ENCODE measurements at places on chromosomes 3 and 15. TPM values are rescaled to one million over a fixed set of nuclear protein-coding genes. Genes with fewer than 3 reads are reported as not detected.

DNA sequence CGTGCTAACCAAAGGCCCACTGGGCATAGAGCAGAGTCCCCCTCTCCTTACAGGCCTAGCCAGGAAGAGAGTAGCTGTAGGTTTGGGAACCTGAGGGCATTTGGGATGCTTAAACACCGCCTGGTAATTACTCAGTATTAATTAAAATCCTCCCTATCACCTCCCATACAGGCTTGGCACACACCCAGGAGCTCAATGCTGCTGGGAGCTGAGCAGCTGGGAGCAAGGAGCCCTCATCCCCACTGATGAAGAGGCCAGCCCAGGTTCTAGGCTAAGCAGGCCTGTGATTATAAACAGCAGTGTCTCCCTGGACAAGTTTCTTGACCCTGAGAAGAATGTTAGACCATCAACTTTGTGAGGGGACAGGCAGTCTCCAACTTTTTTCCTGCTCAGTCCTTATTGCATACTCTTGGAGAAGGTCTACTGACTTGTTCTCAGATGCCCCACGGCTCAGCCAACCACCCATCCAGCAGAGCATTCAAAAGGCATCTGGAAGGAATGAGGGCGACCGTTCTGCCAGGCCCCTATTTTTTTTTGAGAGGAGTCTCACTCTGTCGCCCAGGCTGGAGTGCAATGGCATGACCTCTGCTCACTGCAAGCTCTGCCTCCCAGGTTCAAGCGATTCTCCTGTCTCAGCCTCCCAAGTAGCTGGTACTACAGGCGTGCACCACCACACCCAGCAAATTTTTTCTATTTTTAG lies 1.3 kb upstream of the PRKAR2A start:
- DNase-seq: no peak

DNA sequence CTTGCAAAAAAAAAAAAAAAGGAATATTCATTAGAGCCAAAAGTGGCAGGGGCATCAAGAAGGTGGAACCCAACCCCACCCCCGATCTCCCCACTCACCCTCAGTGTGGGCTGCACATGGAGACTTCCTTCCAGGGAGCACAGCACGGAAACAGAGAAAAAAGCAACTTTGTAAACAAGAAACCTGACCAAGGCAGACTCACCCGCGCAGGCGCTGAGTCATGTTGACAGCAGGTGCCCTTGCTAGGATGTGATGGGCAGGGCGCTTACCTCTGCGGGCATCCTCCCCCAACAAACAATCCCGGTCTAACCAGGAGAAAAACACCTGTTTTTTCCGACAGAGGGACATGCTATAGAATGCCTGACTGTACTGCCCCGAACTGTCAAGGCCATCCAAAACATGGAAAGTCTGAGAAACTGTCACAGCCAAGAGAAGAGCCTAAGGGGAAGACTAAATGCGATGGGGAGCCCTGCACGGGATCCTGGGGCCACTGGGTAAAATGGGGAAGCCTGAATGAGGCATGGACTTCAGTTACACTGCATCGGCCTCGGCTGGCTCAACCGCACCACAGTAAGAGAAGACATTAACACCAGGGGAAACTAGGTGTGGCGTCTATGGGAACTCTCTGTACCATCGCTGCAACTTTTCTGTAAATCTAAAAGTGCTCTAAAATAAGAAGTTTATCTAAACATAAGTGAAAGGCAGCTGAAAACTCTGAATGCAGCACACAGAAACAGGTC lies 66.7 kb upstream of the GATA2 start:
- no peak for DNase-seq

The PLSCR4 gene
- 2.9 TPM for total RNA-seq

- no peak for DNase-seq
These were observed 102.1 kb upstream of the TLE3 start for GRCh38 chr15:70199540-70200410.

GRCh38 chr3:78809966-78810365 lies 957.8 kb downstream of the ROBO1 start:
- DNase-seq: no peak

The NR1I2 gene
- 0.28 TPM for total RNA-seq

DNA sequence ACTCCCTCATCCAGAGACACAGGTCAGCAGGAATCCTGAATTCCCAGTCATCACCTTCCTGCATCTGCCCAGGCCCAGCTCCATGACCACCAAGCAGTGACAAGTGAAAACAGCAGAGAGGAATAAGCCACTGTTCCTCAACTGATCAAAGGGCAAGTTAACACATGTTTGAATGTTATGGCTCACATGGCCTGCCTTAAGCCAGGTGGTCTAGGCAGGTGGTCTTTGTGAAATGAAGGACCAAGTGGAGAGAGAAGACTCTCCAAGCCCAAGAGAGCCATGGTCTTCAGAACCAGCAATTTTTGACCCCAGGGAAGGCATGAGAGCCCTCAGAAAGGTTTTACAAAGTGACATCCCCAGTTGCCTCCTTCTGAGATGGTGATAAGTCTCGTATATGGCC lies 161.8 kb downstream of the EPHB1 start:
- DNase-seq: no peak

GRCh38 chr3:30618526-30618925 lies 12.1 kb downstream of the TGFBR2 start:
- no peak for DNase-seq

DNA sequence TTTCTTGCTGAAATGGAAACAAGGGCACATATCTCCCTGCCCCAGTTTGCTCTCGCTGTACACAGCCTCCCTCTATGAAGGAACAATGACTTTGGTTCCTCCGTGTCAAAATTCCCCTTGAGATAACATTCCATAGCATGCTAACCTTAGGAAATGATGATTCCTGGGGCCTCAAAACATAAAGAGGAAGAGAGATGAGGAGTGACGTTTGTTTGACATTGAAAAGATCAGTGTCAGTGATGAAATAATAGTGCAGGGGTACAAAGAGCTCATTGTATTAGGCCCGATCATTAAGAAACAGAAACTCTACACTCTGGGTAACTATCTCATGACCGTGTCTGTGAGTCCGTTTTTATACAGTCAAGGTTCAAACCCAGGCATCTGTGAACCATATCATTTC lies 55.2 kb downstream of the ARNT2 start:
- DNase-seq: no peak

- no peak for DNase-seq
These were observed 745.9 kb downstream of the ZBBX start for GRCh38 chr3:166634091-166634746.

The CCR5 gene
- total RNA-seq: not detected

DNA sequence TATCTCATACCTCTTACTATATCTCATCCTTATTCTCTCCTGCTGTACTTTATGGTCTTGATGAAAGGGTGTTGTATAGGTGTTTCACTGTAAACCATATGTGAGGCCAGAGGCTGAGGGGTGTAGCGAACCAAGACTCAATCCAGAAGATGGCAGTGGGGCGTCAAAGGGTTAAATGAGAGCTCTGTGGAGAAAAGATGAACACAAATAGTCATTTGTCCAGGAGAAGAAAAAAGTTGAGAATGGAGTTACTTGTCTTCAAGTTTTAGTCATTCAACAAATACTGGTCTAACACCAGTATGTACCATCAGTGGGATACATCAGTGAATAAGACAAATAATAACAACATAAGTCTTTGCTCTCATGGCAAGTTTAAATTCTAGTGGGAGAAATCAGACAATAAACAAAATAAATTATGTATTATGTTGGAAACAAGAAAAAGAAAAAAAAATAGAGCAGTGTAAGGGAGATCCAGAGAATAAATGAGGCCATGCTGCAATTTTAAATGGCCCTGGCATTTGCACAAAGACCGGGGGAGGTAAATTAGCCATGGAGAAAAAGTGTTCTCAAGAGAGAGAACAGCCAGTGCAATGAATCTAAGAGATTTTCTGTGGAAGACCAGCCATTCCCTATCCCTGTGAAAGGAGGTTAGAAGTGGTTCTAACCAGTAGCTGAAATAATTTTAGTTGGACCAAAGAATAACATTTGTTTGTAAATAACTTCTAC lies 77.0 kb upstream of the UMPS start:
- no peak for DNase-seq

DNA sequence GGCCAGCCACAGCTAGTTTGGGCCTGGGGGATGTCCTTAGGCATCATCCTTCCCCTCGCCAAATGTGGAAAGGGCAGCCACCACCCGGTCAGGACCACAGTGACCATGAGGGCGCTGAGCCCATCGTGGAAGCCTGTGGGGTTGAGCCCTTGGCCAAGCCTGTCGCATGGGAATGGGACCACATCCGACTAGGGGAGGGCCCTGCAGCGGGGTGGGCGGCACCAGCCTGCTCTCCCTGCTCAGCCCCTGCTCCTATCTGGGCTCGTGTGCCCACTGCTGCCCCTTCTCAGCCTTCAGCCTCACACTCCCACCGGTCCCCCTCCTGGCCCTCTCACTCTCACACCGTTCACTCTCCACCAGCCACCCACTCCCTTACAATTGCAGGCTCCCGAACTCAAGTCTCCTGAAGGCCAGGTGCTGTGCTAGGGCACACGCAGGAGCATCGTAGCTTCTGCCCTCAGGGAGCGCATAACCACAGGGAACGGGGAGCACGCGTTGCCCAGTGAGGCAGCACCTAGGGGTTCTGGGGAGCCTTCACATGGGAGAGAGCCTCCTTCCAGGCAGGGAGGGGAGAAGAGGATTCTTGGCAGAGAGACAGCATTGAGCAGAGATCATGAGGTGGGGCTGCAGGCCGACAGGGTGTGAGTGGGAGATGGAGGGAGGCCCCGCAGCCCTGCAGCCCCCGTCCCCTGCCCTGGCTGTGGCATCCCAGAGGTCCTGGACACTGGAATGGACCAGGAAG lies 26.1 kb downstream of the LOXL1 start:
- DNase-seq: peak; percentile 55

DNA sequence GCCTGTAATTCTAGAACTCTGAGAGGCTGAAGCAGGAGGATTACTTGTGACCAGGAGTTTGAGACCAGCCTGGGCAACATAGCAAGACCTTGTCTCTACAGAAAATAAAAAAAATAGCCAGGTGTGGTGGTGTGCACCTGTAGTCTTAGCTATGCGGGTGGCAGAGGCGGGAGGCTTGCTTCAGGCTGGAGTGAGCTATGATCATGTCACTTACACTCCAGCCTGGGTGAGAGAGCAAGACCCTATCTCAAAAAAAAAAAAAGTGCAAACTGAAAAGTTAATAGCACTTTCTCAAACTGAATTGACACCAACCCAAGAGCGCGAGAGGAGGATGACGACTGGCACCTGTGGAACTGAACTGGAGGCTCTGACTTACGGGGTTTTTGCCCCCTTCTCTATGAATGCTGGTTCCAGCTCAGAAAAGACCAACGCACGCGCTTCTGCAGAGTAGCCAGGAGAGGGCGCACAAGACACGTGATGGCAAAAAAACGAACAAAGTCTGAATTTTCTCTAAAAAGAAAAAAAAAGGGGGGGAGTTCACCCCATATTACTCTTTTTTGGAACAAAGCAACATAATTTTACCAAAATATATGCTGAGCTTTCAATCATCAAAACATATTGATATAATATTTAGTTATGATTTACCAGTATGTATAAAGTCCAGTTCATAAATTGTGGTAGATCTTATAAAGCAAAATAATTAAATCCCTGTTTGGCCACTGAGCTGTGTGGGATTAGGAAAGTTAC lies 23.7 kb downstream of the CFAP92 start:
- DNase-seq: no peak

DNA sequence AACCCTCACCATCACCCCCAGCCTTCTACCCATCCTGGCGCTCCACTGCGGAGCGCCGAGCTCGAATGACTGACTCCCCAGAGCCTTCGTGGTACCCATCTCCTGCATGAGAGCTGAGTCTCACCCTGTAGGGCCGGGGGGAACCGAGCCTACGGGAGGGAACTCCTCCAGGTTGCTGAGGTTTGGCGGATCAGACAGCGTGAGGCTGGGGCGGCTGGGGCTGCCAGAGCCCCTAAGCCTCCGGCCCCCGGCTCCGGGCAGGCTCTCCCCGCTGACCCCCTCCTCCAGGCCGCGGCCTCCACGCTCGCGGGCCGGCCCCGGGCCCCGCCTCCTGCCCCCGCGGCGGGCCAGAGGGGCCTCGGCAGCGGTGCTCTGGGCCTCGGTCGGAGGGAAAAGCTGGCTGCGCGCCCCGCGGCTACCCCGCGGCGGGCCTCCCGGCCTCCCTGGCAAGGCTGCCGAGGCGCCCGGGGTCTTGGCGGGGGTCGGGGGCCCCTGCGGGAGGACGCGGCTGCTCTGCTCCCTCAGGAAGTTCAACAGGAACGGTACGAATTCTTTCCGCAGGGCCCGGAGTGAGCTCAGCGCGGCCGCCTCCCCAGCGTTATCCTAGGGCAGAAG lies 643 bp downstream of the CDAN1 start:
- DNase-seq: no peak

The GOLGA6L22 gene
- not detected for total RNA-seq
